ENCODE measurements at places on chromosomes 16 and 17. TPM values are rescaled to one million over a fixed set of nuclear protein-coding genes. Genes with fewer than 3 reads are reported as not detected.

GRCh38 chr17:82106688-82107305 lies 8.8 kb upstream of the FASN start:
- DNase-seq, result no peak

Gene HS3ST3A1
- polyA plus RNA-seq, result 6.5 TPM

DNA sequence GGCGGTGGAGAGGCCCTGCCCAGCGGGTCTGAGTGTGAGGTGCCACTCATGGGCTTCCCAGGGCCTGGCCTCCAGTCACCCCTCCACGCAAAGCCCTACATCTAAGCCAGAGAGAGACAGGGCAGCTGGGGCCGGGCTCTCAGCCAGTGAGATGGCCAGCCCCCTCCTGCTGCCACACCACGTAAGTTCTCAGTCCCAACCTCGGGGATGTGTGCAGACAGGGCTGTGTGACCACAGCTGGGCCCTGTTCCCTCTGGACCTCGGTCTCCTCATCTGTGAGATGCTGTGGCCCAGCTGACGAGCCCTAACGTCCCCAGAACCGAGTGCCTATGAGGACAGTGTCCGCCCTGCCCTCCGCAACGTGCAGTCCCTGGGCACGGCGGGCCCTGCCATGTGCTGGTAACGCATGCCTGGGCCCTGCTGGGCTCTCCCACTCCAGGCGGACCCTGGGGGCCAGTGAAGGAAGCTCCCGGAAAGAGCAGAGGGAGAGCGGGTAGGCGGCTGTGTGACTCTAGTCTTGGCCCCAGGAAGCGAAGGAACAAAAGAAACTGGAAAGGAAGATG lies 11.2 kb downstream of the VASN start:
- DNase-seq, result no peak

GRCh38 chr17:61700252-61700651 lies 109.2 kb upstream of the NACA2 start:
- DNase-seq, result no peak

DNA sequence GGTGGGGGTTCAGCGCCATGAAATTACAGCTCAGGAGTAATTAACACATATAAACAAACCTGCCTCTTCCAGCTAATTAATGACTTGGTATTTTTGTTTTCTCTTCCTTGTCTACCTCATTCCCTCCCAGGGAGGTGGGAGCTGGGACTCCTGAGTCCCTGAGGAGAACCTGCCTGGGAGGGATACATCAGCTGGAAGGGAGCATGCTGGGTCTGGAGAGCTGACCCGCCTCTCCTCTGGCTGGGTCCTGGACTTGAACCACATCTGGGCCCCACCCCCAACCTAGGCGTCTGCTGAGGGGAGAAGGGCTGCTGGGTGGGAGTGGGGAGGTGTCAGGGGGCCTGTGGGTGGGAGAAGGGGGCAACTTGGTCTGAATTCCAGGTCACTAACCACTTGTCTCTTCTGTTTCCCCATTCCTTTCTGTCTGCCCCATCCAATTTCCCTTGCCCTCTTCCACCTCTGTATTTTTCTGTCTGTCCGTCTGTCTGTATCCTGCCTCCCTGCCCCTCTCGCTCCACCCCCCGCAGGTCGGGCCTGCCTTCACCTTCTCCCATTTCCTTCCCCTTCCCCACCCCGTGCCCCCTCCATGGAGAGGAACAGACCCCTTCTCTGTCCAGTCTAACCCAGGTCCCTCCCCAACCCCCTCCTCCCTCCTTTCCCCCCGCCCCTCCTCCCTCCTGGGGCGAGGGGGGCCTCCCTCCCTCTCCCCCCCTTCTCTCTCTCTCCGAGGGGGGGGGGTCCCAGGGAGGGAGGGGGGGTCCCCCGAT lies at the start of gene NLGN2:
Gene NLGN2 (plus strand): TSS at position 361 of the 767 bp plus-strand sequence. CDS start 411 bp downstream, outside the sequence.
- DNase-seq, result no peak

- no peak for DNase-seq
Measured at GRCh38 chr16:84803146-84803545, 16.6 kb upstream of the CRISPLD2 start.

Gene CCL1
- not detected for polyA plus RNA-seq

DNA sequence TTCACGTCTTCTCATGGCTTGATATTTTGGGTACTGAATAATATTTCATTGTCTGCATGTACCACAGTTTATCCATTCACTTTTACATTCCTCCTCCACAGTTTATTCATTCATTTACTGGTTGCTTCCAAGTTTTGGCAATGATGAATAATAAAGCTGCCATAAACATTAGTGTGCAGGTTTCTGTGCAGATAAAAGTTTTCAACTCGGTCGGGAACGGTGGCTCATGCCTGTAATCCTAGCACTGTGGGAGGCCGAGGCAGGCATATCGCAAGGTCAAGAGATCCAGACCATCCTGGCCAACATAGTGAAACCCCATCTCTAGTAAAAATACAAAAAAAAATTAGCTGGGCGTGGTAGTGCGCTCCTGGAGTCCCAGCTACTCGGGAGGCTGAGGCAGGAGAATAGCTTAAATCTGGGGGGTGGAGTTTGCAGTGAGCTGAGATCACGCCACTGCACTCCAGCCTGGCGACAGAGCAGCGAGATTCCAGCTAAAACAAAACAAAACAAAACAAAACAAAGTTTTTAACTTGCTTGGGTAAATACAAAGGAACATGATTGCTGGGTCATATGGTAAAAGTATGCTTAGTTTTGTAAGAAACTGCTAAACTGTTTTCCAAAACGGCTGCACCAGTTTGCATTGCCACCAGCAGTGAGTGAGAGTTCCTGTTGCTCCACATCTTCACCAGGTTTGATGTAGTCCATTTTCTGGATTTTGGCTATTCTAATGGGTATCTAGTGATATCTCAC lies 89.5 kb downstream of the WWP2 start:
- DNase-seq, result no peak

Gene MEIOC
- 3.0 TPM for polyA plus RNA-seq

Gene GAN
- polyA plus RNA-seq, result 3.3 TPM

DNA sequence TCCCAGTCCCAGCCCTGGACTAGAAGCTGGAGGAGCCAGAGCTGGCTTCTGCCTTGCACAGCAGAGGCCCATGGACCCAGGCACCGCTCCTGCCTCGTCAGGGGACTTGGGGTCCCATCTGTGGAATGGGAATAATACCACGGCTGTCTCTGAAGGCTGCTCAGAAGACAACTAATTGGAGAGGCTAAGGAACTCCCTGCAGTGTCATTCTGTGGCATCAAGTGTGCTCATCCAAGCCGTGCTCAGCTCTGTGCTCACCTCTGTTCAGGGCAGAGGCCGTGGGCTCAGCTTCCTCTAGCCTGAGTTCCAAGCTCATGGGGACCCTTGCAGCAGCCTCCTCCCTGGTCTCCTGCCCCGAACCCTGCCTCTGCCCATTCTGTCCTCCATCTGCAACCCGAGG lies 31.8 kb downstream of the BEAN1 start:
- DNase-seq, result no peak

DNA sequence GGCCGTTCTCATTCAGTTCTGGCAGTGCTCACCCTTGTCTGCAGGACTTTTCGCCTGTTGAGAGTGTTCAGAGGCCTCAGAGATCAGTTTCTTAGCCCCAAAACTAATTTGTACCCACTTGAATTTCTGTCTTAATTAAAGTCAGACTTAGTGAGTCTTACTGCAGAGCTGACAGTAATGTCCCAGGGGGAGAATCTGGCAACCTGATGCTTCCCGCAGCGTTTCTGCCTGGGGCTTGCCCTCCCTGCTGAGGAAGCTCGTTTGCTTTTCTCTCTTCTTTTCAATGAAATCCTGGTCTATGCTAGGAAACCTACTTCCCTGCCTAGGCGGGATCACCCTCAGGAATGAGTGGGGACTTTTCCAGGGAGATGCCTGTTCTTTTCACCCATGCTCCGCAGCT lies 25.3 kb downstream of the DBNDD1 start:
- no peak for DNase-seq

DNA sequence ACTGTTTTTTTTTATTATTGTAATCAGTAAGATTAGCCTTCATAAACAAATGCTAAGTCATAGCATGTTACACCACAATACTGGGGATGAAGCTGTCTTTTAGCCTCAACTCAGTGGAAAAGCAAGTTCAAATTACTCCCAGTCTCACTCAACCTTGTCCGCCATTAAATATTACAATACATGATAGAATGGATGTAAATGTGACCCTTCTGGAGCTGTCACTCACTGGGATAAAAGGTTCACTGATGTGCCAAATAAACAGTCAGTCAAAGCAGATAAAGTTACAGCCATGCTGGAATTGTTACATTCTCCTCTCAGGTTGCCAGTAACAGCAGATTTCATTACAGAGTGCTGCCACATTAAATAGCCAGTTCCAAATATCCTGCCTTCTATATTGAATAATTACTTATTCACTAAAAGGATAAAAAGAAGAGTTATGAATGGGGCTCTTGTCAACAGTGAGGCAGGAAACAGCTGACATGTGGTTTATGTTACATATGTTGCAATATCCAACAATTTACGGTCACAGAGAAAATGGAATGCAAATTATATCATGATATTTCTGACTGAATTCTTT lies 53.4 kb downstream of the BRIP1 start:
- no peak for DNase-seq

Gene TBC1D3G
- polyA plus RNA-seq, result not detected

All from H1 (cell line).